Activated CD4-positive, CD25-positive, alpha-beta regulatory T cell treated with anti-CD3 and anti-CD28 coated beads, Interleukin-2, amount 50 U/mL, for 72 hours (primary cell): ENCODE measurements at places on chromosomes 3 and 15.

GRCh38 chr15:56251315-56252095, 7.8 kb upstream of the RFX7 start:
- no peak for DNase-seq

DNA sequence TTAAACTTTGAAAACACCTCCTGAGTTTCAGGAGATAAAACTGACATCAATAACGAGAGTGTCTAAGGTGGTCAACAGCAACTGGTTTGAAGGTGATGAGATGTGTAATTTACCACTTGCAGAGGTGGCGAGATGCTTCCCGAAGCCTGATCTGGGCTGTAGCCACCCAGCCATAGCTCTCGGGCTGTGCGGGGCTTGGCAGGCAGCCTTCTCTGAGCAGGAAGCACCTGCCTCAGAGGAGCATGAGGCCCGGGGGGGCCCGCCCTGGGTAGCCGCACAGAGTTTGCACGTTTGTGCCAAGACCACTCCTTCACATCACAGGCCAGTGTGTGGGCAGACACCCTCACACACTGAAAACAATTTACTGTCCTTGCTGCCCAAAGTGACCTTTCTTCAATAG, 220.3 kb downstream of the CACNA2D3 start:
- no peak for DNase-seq

GRCh38 chr15:79967298-79968182, 3.5 kb downstream of the BCL2A1 start:
- no peak for DNase-seq

DNA sequence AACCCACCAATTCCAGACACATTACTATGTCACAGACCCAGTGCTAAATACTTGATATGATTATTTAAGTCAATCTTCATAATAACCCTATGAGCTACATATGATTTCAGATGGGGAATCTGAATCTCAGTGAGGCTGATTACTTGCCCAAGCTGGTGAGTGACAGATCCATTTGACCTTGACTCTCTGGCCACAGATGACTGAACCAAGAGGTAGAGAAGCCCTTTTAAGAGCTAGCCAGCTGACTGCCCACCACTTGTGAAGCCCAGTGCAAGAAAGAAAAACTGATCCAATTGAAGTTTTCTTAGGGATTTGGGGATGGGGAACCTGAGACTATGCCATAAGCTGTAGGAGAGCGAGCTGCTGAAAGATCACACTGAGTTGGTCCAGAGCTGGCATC, 124.7 kb upstream of the SPATA12 start:
- no peak for DNase-seq

GRCh38 chr15:90813796-90814190, 54.6 kb upstream of the FURIN start:
- DNase-seq = no peak

DNA sequence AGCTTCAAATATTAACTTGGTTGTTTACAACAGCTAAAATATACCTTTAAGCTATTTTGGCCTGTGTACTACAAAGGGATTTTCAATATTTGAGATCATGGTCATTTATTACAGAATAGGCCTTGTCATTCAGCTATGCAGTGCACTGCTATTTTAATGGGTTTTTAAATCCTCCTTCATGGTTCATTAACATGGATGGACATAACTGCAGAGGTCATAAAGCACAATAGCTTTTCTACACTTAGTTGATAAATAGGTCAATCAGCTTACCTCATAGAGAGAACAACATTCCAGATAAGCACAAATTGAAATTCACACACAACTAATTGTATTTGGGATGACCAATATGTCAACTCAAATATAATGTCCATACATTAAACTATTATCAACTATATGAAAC, 403.7 kb downstream of the CNTN3 start:
- no peak for DNase-seq

DNA sequence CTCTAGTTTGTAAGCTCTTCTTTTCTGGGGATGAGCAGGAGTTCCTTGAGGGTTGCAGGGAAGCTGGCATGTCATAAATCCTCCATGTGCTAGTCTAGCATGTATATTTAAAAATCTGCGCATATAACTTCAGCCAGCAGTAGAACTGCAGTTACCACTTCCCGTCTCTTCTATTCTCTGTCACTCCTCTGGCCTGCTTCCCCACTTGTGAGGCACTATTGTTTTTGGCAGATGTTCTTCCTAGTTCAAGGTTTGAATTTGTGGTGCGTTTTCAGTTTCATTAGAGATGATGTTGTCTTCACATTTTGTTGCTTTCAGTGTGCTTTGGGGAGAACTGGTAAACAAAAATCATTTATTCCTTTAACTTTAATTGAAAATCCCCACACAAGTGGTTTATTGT, 169.1 kb upstream of the ZPLD1 start:
- no peak for DNase-seq

DNA sequence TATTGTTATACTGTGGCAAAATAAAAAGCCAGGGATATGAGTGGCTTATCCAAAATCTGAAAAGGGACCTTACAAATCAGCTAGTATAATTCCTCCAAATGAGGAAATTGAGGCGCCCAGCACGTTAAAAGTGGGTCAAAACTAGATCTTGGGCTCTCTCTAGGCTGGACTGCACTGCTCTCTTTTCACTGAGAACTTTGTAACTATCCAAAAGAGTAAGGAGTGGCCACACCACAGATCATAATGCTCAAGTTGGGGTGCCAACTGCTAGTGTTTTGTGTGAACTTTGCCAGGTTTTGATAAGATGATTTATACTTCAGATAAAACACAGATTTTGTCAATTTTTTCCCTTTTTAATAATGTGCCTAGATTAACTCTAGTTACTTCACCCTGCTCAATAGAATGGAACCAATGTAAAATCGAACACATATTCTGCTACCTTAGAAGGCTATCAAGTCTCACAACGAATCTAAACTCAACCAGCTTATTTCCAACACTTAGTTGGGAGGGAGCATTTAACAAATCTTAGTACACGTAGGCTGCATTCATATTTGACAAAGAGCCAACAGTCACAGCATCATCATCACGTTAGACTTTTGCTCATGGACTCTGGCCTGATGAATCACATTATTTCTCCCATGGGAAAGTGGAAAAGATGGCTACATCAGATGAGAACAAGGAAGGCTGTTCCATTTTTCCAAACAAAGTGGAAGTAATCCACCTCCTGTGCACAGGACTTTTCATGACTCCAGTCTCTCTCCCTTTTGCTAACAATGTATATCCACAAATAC, 64.4 kb downstream of the ABI3BP start:
- no peak for DNase-seq
